Hematopoietic multipotent progenitor cell (in vitro differentiated cells): ENCODE measurements at places on chromosomes 13 and 19. TPM values are rescaled to one million over a fixed set of nuclear protein-coding genes. Genes with fewer than 3 reads are reported as not detected.

The TMEM86B gene
- total RNA-seq = 12.4 TPM

- DNase-seq = no peak
Observed at GRCh38 chr13:113120300-113121182, 2.1 kb upstream of the F10 start.

GRCh38 chr13:50352720-50353480 is 337.7 kb downstream of the KCNRG start:
- DNase-seq = no peak

- no peak for DNase-seq
Observed at GRCh38 chr13:52644108-52644507, 1.9 kb downstream of the HNRNPA1L2 start.

- no peak for DNase-seq
Observed at GRCh38 chr19:22617614-22618320, 16.4 kb upstream of the ZNF492 start.

- DNase-seq = no peak
Observed at GRCh38 chr13:102402290-102402689, 442 bp upstream of the FGF14 start.

DNA sequence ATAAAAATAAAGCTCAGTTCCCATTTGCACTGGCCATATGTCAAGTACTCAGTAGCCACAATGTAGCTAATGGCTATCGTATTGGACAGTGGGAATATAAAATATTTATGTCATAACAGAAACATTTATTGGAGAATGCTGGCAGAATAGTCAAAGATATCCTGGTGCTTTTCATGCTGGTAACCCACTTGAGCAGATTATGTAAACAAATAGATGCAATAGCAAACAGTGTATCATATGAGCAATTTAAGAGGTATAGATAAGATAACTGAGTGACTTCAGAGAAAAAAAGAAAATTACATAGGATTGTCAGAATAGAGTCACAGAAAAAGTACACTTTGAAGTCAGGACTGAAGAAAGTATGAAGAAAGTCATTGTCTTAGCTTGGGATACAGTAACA is 426.6 kb downstream of the NDFIP2 start:
- no peak for DNase-seq

GRCh38 chr19:4032436-4032835 is 24.9 kb downstream of the PIAS4 start:
- DNase-seq = no peak

The FPR1 gene
- 7.3 TPM for total RNA-seq
